Left forelimb (tissue), 1 donor: ENCODE measurements at places on chromosomes 5 and 9.

DNA sequence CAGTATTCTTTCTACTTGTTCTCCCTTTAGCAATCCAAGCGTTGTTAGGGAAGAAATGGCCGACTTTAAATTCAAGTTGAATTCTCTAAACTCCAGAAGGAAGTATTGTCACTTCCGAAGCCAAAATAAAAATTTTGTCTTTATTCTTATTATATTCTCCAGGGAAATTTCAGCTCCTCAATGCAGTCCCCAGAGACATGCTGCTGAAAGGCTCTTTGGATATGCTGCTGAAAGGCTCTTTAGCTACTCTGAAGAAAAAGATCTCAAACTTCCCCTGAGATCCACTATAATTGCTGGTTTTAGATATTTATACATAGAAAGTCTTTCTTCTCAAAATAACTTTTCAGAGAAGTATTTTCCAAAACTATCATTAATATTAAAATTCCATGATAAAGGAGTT, 92.3 kb upstream of the PARP8 start:
- DNase-seq: no peak

DNA sequence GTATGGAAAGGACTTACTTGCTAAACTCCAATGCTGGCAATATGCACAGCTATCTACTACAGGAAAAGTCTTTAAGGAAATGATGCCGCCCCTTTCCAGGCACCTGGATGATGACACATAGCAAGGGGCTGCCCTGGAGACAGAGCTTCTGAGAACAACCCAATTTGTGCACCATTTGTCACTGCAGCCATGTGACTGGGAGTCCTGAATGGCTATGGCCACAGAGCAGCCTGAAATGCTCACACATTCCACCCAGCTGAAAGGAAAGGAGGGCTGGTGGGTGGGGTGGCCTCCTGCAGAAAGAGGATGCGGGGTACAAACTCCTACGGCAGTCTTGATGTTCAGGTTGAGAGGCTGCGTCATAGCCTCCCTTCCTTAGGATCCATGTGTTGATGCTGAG, 70.1 kb upstream of the FSTL4 start:
- peak; percentile 44 for DNase-seq

GRCh38 chr9:104326912-104327311, 177.2 kb upstream of the OR13F1 start:
- no peak for DNase-seq

GRCh38 chr9:6410633-6411032, 2.4 kb upstream of the UHRF2 start:
- DNase-seq: no peak

- DNase-seq: no peak
Measured at GRCh38 chr5:67305913-67306710, 109.5 kb upstream of the CD180 start.

- DNase-seq: no peak
Measured at GRCh38 chr9:86838519-86839497, 108.5 kb downstream of the GAS1 start.
